ENCODE measurements at places on chromosomes 2 and 18.

DNA sequence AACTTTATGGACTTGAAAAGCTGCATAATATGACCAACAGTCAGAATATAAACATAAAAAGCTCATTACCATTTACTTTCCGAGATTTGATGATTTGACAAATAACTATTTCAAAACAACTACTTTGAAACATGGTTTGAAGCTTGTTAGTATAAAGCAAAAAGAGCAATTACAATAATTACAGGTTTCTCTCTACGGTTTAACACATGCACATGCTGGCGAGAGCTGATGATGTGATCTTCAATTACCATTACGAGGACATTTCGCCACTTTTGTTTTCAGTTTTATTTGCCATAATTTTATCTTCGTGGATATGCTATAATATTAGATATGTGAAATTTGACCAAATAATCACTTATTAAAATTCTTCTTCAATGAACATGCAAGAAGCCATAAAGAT is 270.1 kb downstream of the TCF4 start:
- DNase-seq, result no peak

DNA sequence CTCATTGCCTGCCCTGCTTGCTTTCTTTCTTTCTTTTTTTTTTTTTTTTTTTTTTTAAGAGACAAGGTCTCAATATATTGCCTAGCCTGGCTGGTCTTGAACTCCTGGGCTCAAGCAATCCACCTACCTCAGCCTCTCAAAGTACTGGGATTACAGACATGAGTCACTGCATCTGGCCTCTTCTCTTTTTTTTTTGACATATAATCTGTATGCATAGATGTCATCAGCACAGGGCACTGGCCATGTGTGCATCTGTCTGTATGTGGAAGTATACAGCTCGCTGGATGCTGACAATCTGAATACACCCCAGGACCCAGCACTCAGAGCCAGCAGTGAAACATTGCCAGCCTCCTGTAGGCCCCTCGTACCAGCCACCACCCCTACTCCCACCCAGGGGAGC is 49.5 kb downstream of the TFCP2L1 start:
- no peak for DNase-seq

- no peak for DNase-seq
Measured at GRCh38 chr2:151007365-151007764, 254.3 kb downstream of the RBM43 start.

GRCh38 chr2:169485650-169486138 is 6.4 kb downstream of the BBS5 start:
- no peak for DNase-seq

- no peak for DNase-seq
Measured at GRCh38 chr2:230586328-230586982, 126.2 kb upstream of the CAB39 start.

GRCh38 chr18:38940863-38941531 is 1375.4 kb upstream of the CELF4 start:
- peak; percentile 43 for DNase-seq

GRCh38 chr2:172564376-172564775 is 8.5 kb downstream of the PDK1 start:
- no peak for DNase-seq

DNA sequence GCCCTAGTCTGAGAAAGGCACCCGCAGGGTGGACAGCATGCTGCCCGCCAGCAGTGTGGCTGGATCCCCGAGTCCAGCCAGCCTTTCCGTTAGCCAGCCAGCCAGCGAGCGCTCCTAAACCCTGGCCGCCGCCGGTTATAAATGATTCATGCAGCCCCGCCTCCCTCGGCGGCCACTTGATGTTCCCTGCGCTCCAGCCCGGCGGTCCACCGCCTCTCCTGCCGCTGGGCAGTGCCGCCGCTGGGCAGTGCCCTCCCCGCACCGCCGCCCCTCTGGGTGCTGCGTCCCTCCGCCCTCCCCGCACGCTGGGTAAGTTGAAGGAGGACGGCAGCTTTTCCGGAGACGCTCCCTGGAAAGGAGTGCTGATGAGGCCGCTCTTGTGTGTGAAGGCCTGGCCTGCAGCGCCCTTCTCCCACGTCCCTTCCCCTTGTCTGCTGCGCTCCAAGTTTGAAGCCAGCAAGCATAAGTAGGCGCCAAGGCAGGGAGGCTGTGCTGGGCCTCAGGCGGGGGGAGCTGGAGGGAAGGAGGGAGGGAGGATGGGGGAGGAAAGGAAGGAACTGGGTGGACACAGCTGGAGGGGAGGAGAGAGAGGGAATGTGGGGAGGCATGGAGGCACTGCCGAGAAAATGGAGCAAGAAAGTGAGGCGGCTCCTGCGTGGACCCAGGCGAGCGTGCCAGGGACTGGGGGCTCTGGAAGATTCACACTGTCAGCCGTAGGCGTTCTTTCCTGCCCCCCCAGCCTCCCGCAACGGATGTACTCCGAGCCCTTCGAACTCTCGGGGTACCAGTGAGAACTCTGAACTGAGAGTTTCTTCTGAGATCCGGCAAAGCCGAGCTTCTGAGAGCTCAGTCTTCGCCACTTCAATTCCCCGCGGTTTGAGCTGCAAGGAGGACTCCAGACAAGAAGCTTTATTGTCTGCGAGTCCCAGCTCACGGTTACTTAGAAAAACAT is 131.9 kb downstream of the GLI2 start:
- no peak for DNase-seq

GRCh38 chr2:63434024-63435001 is 154.0 kb downstream of the WDPCP start:
- DNase-seq, result no peak

DNA sequence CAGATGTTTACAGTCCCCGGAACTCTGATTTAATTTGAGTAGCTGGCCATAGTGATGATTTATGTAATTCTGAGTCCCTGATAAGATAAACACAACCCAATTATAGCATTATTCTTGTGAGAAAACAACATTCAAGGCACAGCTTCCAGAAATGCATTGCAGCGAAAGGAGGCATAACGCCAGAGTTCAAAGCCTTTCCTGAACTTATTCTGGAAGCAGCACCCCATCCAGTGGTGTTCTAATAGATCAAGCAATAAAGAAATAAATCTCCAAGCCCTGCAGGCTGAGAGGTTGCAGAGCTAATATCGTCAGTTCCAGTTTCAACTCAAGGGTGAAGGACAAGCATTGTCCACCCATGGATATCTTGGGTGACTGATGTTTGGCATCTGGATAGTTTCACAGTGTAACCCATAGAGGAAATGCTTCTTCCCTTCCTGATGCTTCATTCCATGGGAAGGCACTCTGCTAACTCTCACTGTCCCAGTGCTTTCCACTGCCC is 18.8 kb downstream of the CDH2 start:
- DNase-seq, result no peak

- no peak for DNase-seq
Measured at GRCh38 chr2:7620255-7620654, 703.0 kb downstream of the RNF144A start.

DNA sequence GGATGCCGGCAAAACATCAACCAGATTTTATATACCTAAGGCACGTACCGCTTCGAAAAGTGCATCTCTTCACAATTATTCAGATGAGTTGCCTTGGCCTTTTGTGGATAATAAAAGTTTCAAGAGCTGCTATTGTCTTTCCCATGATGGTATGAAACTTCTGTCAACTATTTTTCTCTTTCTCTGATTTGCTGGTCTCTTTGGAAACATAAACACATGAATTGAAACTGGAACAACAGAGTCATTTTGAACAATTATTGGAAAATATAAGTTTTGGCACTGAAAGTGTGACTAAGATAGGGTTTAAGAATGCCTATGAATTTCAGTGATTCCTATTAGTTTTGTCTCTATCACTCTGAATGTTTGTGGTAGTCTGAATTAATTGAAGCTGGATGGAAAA is 109.9 kb downstream of the DPP4 start:
- no peak for DNase-seq

- no peak for DNase-seq
Measured at GRCh38 chr2:18599509-18600254, 10.3 kb upstream of the NT5C1B start.

GRCh38 chr2:20660506-20661420 is 6.2 kb upstream of the GDF7 start:
- no peak for DNase-seq

DNA sequence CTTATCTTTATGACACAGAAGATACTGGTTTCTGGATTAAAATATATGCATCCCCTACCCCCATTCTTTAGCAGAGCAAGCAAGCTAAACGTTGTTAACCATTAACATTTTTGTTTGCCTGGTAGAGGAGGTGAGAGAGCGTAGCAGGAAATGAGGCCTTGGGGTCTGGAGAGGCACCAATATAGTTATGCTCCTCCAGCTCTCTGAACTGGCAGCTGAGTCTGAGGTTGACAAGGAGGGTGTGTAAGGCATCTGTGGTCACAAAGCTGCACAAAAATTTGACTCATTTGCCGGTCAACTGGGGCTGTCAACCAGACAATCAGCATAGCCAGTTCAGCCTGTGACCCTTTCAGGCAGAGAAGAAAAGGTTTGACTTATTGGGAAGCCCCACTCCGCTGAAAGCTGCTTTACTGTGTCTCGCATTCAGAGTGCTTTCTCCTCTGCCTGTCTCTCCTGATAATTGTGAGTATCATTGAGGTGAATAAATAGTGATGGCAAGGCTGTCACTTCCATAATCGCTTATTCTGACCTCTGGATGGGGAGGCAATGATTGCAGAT is 647.5 kb upstream of the SETBP1 start:
- no peak for DNase-seq

- no peak for DNase-seq
Measured at GRCh38 chr18:59788791-59789106, 91.5 kb upstream of the CCBE1 start.

DNA sequence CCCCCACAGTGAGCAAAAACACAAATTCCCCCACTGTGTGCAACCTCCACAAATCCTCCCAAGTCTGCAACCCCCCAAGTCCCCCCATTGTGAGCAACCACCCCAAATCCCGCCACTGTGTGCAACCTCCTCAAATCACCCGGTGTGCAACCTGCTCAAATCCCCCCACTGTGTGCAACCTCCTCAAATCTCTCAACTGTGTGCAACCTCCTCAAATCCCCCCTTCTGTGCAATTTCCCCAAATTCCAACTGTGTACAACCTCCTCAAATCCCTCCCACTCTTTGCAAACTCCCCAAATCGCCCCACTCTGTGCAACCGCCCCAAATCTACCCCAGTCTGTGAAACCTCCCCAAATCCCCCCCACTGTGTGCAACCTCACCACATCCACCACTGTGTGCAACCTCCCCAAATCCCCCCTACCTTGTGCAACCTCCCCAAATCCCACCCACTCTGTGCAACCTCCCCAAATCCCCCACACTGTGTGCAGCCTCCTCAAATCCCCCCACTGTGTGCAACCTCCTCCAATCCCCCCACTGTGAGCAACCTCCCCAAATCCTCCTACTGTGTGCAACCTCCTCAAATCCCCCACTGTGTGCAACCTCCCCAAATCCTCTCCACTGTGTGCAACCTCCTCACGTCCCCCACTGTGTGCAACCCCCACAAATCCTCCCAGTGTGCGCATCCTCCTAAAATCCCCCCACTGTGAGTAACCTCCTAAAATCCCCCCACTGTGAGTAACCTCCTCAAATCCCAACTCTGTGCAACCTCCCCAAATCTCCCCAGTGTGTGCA is 115.2 kb downstream of the TPO start:
- DNase-seq, result no peak

DNA sequence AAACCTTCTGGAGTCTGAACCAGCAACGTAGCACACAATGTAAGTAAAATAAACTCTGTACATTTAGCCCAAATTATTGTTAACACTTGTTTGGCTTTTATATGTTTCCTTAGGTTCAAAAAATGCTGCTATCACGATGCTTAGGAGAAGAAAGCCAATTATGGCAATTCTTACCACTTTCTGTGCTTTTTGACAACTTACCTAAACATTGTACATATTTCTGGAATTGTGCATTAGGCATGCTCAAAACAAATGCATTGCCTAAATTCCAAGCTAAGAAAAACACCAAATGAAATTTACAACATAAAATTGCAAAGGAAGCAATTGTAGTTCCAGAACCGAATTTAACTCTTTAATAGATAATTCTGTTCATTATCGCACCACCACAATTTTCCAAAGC is 585.6 kb upstream of the DSEL start:
- no peak for DNase-seq

- DNase-seq, result no peak
Measured at GRCh38 chr2:235563056-235563910, 69.4 kb downstream of the AGAP1 start.

- no peak for DNase-seq
Measured at GRCh38 chr18:3594760-3595368, 144.9 kb downstream of the TGIF1 start.

- DNase-seq, result peak; percentile 97
Measured at GRCh38 chr2:60756097-60757087, at the start of gene PAPOLG. Gene PAPOLG (plus strand): TSS chr2:60756268. CDS start chr2:60756479, 211 bp downstream.

GRCh38 chr2:11140492-11140891 is 14.8 kb upstream of the SLC66A3 start:
- DNase-seq, result no peak

- no peak for DNase-seq
Measured at GRCh38 chr2:176664478-176664877, 395.2 kb downstream of the MTX2 start.

DNA sequence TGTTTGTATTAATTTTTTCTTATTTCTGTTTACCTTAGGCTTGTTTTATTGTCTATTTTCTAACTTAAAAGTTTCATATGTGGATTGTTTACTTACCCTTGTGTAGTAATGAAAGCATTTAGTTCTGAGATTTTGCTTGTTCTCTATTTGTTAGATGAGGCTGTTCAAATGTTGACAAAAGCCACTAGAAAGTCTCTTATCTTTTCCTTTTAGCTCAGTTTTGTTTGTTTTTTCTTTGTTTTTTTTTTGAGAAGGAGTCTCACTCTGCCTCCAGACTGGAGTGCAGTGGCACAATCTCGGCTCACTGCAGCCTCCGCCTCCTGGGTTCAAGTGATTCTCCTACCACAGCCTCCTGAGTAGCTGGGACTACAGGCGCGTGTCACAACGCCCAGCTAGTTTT is 30.9 kb downstream of the USP14 start:
- no peak for DNase-seq

DNA sequence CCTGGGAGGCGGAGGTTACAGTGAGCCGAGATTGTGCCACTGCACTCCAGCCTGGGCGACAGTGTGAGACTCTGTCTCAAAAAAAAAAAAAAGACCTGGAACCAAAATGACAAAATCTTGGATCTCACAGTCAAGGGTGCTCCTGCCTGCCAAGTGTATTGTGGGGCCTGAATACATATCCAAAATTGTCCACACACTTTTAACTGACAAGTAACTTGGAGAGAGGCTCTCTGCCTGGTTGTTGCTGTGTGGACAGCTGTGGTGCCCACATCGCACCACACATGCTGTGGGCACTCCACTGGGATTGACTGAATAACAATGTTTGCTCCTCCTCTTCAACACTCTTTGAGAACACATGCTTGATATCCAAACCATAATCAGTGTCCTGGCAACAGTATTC is 117.6 kb upstream of the REV1 start:
- no peak for DNase-seq

DNA sequence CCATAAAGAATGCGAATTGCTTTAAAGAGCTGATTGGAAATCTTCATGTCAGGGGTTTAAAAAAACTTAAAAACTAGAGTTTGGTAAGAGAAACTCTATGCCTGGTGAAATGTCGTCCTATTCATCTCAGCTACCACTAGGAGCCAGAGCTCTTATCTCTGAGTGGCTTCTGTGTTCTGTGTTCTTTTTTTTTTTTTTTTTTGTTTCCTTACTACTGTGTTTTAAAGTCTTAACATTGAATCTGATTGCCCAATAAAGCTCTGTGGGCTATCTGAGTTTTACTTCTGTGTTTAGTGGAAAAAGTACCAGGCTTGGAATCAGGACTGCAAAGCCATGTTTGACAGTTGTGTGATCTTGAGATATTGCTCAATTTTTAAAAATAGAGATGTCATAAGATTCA is 494.8 kb downstream of the RIT2 start:
- DNase-seq, result no peak

GRCh38 chr2:149465873-149466272 is 121.7 kb downstream of the MMADHC start:
- no peak for DNase-seq

GRCh38 chr2:219408631-219409030 is 9.5 kb upstream of the DES start:
- DNase-seq, result no peak

Data from stimulated activated CD4-positive, alpha-beta T cell treated with anti-CD3 and anti-CD28 coated beads, Interleukin-1b, Interleukin-23, amount 100 ng/mL, for 4 hours (primary cell).